ENCODE measurements at places on chromosomes 3 and 15.
A peak's percentile ranks its signal among the peaks of the same experiment; 100 is the strongest.

DNA sequence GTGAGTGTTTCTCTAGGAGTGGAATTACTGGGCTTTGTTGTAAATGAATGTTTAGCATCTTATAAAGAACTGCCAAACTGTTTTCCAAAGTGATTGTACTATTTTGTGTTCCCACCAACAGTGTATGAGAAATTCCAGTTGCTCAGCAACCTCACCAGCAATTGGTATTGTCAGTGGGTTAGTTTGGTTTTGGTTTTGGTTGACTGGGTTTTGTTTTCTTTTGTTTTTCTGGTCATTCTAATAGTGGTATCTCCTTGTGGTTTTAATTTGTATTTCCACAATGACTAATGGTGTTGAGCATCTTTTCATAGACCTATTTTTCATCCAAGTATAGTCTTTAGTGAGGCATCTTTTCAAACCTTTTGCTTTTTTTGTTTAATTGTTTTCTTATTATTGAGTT is 27.1 kb downstream of the FILIP1L start:
- no peak for DNase-seq

GRCh38 chr3:104044002-104044401 is 1322.7 kb upstream of the ALCAM start:
- DNase-seq, result no peak

GRCh38 chr3:153657046-153657445 is 464.1 kb upstream of the ARHGEF26 start:
- no peak for DNase-seq

- DNase-seq, result no peak
Measured at GRCh38 chr3:146177519-146177918, 16.5 kb upstream of the PLOD2 start.

DNA sequence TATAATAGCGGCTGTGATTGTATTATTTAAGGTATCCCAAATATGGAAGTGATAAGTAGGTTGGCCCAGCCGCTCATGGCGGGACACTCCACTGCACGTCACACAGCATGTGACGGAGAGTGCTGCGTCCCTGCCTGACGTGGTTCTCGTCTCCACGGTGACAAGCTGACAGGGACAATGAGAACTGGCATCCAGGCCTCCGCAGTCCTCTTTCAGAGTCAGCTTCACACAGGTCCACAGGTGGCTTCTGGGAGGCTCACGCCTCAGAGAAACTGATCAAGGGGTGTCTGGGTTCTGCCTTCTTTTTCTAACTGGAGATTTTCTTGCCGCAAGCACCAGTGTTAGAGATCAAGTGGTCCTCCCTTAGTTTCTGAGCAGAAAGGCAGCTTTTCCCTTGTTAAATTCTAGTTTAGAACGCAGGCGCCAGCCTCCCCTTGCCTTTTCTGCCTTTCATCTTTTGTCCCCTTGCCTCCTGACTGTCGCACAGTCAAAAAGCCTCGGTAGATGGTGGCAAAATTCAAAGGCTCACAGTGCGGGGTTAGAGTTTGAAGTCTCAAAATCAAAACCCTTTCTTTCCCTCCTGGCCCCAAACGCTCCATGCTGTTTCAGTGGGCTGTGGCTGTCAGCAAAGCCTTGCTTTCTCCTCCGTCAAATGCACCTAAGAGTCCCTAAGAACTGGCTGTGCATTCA is 120.9 kb downstream of the ATP10A start:
- peak; percentile 47 for DNase-seq

GRCh38 chr15:39786447-39787056 is 3.9 kb upstream of the FSIP1 start:
- peak; percentile 79 for DNase-seq

DNA sequence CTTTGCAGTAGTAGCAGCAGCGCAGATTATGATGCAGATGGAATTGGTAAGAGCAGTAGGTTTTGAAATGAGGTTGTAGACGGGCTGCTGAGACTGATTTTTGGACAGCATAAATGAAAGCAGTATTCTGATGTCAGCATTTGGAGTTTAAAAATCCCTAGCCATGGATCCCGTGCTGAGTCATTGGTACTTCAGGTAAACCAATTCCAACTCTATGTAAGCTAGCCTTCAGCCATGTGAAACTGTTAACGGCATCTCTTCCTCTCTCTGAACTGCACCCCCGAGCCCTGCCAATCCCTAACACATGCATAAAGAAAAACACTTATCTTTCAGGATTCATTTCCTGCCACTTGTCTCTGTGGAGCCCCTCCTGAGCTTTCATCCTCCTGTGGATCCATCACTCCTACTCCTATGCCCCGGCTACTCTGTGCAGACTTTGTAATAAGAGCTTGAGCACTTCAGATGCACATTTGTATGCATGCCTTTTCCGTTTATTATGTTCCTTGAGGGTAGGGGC is 119.0 kb downstream of the AKAP13 start:
- no peak for DNase-seq

DNA sequence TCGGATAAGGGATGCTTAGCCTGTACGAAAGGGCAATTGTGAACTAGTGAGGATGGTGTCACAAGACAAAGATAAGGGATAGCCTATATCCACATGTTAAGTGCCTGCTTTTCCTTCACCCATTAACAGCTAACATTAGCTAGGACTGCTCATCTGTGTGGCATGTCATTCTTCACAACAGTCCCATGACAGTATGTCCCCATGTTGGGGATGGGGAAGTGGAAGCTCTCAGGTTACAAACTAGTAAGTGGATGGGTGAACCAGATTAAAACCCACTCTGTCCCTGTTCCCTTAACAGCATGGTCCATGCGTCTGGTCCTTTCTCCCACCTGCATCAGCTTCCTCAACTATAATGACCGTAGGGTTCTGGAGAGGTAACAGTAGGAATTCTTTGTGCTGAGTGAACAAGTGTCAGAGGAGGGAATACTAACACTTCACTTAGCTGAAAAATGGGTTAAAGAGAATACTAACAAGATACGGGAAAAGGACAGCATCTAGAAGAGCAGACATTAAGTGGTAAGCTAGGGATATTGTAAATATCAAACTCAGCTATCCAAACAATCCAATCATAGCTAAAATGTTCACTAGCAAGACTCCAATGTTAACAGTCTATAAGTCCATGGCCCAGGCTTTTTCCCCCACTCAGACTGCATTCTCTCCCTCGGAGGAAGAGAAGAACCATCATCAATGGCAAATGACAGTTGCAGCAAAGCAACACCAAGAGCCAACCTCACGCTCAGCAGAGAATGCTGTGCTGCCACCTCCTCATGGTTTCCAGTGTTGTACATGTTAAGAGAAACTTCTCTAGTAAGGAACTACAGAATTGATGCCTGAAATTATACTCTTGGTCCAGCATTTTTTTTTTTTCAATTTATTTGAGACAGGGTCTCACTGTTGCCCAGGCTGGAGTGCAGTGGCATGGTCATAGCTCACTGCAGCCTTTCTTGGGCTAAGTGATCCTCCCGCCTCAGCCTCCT is 5.0 kb downstream of the RPLP1 start:
- no peak for DNase-seq

DNA sequence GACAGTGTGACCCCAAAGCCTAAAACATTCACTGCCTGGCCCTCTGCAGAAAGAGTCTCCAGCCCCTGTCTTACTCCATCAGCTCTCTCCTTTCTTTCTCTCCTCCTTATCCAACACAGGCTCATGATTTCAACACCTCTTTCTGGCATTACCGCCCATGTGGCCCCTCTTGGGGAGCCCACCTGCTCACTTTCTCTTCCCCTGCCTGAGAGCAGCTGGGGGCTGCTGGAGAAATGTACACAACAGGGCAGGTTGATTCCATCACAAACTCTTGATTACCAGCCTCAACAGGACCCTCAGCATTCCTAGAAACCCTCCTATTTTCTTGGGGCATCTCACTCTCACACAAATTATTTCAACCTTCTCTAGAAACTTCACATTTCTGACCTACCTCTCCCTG is 98.3 kb downstream of the ABHD5 start:
- no peak for DNase-seq

DNA sequence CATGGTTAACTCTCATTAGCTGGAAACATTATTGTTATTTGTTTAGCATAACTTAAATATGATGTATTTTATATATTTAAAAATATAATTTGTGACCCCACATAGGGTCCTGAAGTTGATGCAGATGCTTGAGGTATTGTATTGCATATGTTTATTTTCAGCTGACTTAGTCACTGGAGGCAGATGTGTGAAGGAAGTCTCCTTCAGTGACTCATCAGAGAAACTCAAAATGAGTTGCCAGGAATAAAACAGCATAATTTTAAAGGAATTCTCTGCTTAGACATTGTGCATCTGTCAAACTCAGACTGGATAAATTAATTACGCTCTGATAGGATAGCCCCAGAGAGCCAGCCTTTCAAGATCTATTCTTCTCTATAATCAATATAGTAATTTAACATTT is 7.9 kb upstream of the OR4F6 start:
- DNase-seq, result no peak

GRCh38 chr3:186187401-186188275 is 78.7 kb upstream of the ETV5 start:
- no peak for DNase-seq

- DNase-seq, result no peak
Measured at GRCh38 chr15:68235022-68235421, 5.5 kb upstream of the CLN6 start.

- DNase-seq, result no peak
Measured at GRCh38 chr15:65595960-65596359, 15.0 kb downstream of the INTS14 start.
